NCI-H1930 (cell line): ENCODE measurements at places on chromosomes 2 and 18.

- DNase-seq = peak; percentile 15
Measured at GRCh38 chr2:20962939-20963557, 80.8 kb downstream of the APOB start.

DNA sequence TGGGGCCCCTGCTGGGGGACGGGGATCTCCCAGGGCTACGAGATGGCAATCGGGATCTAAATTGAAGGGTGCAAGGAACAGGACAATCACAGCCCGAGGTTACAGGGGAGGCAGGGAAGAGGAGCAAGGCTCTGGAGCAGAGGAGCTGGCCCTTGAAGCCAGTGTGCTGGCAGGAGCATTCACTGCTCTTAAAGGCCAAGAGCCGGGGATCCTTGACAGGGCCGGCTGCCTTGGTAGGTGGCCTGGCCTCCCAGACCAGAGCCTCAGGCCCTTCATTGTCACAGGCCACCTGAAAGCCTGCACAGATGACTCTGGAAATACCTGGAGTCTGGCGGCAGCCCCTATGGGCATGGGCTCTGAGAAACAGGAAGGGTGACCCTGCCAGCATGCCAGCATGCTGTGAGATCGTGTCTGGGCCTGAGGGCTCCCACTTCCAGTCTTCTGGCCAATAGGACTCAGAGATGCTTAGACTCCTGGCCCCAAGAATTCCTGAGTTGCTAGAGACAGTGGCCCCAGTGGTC lies 38.7 kb downstream of the PDIA6 start:
- no peak for DNase-seq

- DNase-seq = no peak
Measured at GRCh38 chr2:113309655-113310387, 31.1 kb upstream of the PAX8 start.

GRCh38 chr2:132732694-132733093 lies 62.7 kb upstream of the LYPD1 start:
- no peak for DNase-seq

DNA sequence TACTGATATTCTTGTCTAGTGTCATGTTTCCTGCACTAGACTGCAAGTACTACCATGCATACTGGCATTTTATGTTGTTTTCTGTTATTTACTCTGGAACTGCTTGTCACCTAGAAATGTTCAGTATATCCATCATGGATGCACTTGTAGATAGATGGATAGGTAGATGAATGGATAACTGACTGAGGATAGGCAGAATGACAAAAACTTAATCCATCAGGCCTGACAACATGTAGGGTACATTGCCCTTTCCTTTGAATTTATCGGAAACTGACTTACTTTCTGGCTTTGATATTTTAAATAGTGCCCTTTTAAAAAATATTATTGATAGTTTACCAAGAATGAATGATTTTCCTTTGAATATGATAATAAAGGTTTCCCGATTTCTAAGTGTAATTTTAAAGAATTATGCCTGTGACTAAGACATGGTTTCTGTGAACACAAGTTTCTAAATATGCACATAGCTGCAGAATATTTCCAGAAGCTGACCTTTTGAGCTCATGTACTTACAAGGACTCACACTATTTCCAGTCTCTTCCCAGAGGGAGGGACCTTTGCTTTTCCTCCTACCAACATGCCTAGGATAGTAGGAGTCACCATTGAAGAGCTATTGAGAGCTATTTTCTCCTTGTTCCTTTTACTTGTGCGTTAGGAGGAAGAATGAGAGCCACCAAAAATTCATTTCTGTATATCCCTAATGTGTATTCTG lies 81.3 kb downstream of the ANKRD12 start:
- no peak for DNase-seq

DNA sequence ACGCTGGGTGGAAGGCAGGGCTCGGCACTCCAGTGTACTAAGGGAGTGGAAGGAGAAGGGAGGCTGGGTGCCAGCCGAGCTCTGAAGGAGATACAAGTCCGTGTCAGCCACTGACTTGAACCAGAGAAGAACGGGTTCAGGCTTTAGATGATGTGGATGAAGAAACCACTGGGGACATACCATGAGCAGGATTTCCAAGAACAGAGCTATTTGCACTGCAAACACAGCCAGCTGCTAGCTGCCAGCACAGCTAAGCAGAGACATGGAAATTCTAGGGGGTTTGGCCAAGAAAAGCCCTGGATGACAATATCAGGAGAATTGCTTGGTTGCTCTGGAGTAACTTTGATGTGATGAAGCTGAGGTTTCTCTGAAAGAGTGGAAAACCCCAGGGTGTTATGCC lies 5.2 kb downstream of the CD207 start:
- DNase-seq = no peak

DNA sequence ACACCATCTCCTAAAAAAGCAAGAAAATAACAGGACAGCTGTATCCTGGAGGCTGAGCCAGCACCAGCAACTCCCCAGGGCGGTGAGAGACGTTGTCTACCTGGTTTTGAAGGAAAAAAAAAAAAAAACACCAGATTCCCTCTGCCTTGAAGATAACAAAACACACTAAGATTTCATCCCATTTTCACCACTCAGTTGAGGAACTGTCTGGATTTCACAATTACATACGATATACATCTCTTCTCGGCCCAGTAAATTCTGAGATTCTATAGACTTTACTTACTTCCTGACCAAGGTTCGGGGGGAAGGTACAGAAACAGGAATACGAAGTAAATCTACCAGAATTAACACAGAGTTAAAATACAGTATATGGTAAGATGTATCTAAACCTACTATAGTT lies 8.5 kb downstream of the ZNF516 start:
- DNase-seq = no peak

GRCh38 chr2:236754271-236754944 lies 184.8 kb downstream of the ACKR3 start:
- DNase-seq = no peak

DNA sequence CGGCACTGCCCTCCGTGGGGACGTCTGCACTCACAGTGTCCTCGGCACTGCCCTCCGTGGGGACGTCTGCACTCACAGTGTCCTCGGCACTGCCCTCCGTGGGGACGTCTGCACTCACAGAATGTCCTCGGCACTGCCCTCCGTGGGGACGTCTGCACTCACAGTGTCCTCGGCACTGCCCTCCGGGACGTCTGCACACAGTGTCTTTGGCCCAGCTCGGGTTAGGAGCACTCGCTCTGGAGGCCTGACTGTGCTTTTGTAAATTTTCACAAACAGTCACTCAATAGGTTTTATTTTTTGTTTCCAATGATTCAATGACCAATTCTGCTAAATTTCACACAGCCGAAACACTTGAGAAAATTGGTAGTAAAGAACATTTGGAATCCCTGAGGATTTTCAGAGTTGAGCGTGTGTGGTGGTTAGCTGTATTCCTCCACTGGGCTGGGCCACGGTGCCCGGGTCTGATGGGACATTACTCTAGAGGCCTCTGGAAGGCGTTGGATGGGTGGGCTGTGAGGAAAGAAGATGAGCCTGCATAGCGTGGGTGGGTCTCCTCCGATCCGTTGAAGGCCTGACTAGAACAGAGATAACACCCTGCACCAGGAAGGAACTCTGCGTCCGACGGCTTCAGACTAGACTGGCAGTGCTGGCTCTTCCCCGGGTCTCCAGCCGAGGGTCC lies 134.8 kb downstream of the RTP5 start:
- DNase-seq = no peak

- DNase-seq = no peak
Measured at GRCh38 chr2:113791697-113792590, 35.5 kb upstream of the SLC35F5 start.

DNA sequence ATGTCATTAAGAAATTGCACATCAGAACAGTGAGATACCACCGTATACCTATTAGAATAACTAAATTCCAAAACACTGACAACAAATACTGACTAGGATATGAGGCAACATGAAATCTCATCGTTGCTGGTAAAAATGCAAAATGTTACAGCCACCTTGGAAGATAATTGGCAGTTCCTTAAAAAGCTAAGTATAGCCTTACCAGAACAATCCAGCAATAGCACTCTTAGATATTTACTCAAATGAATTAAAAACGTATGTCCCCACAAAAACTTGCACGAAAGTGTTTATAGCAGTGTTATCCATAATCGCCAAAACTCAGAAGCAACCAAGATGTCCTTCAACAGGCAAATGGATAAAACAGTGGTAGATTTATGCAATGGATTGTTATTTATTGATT lies 241.7 kb downstream of the EPHA4 start:
- no peak for DNase-seq

GRCh38 chr2:100743741-100744140 lies 76.2 kb upstream of the NPAS2 start:
- no peak for DNase-seq

DNA sequence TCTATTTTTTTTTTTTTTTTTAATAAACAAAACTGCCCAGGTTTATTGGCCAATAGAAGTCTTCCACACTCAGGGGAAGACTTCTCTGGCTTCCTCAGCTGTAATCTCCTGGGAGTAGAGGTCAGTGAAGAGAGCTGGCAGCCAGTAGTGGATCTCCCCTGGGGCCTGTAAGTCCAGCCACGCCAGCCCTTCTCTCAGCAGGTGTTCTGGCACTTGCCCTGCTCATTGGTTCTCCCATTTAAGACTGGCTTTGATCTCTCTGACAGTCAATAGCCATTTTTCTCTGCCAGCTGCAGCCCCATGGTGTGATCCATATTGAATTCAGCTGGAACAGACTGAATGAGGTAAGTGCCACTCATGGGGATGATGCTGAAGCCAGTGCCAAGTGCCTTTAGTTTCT lies 170.6 kb upstream of the SPHKAP start:
- DNase-seq = no peak
